CD4-positive, CD25-positive, alpha-beta regulatory T cell (primary cell): ENCODE measurements at places on chromosomes 5 and 9. TPM values are rescaled to one million over a fixed set of nuclear protein-coding genes. Genes with fewer than 3 reads are reported as not detected.

DNA sequence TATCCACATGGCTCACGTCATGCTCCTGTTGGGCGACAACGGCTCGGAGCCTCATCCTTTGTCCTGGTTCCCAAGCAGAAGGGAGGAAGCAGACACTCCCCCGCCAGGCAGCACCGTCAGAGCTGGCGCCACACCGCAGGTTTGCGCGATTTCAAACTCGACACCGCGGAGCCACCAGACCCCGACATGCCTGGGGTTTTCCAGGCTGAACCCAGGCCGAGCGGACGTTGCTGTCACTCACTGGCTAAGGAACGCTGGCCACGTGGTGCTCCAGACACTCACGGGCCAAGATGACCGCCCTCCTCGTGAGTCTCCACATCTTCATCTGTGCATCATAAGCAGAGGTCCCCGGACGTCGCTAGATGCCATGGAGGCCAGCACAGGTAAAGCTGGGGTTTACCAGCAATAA is 9.0 kb downstream of the TERT start:
- DNase-seq, result no peak

DNA sequence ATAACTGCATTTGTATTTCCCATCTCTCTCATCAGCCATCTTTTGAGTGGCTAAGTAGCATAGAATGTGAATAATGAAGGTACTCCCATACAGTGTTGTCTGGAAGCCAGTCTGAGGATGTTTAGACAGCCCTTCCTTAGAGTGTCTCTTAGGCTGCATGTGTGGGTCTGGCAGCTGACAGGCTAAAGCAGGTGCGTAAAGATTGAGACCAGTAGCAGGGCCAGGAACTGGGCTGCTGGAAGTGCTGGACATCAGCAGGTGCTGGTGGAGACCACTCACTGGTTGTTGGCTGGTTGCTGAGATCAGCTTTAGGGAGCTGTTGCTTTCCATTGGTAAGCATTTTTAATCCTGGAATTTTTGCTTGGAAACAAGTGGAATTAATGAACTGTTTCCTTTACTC is 197.5 kb downstream of the PCSK5 start:
- DNase-seq, result no peak

Gene PPIC
- total RNA-seq, result not detected

Gene ERBIN
- 114 TPM for total RNA-seq

Gene GALNT12
- total RNA-seq, result 4.7 TPM
